Right cardiac atrium (tissue), 5 donors: ENCODE measurements at places on chromosomes 12 and 14.

- DNase-seq = peak; percentile 68
Observed at GRCh38 chr12:125533434-125534029, 468.3 kb downstream of the AACS start.

DNA sequence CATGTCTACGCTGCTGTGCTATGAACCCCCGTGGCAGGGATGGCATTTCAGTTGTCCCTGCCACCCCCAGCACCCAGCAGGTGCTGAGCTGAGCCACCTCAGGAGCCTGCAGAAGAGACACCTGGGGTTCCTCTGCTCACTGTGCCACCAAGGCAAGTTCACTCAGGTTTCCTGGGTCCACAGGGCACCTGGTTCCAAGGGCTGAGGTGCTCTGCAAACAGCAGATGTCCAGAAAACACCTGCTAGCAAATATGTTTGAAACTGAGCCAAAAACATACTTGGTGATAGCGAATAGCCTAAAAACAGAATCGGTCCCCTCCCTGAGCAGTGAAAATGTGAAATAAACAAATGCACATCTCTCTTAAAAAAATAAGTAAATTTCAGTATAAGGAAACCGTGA lies 35.6 kb upstream of the GPR68 start:
- no peak for DNase-seq

DNA sequence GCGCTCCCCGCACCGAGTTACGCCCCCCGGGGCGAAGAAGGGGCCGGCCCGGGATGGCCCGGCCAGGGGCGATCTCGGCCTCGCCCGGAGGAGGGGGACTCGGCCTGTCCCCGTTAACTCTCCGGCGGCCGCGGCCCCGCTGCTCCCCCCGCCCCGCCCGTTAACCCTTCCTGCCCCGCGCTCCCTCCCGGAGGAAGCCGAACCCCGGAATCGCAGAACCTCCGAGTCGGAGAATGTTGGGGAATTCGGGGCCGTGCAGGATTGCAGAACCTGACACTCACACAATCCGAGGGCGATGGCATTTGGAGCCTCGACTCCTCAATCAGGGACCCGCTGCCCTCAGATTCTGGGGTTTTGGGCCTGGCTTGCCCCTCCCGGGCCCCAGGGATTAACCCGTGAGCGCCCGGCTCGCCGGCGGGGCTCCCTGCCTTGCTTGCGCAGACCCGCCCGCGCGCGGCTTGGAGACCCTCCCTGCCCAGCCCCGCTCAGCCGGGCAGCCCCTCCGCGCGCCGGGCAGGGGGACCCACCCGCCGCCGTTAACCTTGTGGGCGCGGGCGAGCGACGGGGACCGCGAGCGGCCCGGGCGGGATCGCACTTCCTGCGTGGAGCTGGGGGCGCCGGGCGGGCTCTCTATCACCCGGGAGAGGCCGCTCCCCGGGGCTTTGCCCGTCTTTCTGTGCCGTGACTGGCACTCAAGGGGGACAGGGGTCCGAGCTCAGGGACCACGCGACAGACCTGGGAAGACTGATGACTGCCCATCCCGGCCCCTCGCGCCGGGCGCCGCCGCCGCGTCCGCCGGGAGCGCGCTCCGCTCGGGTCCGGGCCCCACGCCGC lies 18.8 kb downstream of the BEGAIN start:
- no peak for DNase-seq

DNA sequence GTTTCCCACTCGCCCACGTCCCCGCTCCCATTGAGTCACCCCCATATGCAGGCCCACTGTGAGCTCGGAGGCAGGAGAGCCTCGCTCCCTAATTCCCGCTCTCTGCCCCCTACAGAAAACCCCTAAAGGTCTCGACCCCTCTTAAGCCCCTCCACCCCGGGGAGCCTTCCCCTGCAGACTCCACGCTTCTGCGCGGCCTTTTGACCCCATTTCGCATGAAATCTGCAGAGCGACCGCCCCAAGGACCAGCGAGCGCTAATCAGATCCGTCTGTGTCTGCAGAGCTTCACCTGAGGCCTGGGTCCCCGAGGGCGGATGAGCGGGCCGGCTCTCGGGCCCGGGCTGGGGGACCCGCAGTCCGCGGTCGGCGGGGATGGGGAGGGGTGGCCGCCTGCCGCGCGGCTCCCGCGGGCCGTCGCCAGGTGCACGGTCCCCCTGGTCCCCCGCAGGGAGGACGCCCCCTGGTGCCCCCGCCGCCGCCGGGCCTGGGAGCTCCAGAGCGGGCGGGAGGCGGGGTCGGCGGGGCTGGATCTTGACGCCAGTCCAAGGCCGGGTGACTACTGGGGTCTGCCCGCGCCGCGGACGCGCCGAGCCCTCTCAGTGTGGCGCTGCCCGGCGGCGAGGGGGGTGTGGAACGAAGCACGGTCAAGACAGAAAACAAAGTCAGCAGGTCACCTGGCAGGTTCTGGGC lies 10.1 kb downstream of the BMP4 start:
- peak; percentile 64 for DNase-seq

DNA sequence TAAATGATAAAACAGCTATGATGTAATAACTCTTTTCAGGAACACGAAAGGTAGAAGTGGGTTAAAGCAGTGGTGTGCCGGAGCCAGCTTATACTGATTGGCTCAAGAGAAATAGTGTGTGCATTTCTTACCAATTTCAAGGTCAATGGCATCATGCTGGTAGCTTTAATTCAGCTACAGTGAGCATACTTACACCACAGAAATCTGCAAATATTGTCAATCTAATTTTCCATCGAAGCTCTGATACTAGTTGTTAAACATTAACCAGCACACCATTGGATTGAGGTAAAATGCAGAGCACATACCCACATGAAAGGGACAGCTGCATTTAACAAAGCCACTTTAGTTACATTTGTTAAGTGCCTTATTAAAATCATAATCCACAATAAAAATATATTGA lies 225.7 kb downstream of the KCNC2 start:
- no peak for DNase-seq

DNA sequence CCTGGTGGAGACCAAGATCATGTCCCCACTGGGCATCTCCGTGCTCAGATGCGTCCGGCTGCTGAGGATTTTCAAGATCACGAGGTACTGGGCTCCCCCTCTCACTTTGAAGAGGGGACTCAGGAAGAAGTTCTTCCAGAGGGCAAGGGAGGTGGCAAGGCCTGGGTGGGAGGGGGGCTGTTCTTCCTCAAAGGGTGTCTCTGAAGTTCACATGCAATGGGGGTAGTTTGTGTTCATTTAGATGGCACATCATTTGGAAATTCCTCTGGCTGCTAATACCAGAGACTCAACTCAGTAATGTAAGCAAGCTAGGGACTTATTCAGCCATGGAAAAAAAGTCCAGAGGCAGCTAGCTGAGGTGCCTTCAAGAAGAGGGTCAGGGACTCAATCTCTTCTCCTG lies 227.1 kb upstream of the FKBP4 start:
- no peak for DNase-seq

- peak; percentile 91 for DNase-seq
Observed at GRCh38 chr12:54419088-54419887, at the start of gene ITGA5. Gene ITGA5, minus strand, starts transcription at chr12:54419266. Its CDS starts 68 bp downstream, at chr12:54419198.

DNA sequence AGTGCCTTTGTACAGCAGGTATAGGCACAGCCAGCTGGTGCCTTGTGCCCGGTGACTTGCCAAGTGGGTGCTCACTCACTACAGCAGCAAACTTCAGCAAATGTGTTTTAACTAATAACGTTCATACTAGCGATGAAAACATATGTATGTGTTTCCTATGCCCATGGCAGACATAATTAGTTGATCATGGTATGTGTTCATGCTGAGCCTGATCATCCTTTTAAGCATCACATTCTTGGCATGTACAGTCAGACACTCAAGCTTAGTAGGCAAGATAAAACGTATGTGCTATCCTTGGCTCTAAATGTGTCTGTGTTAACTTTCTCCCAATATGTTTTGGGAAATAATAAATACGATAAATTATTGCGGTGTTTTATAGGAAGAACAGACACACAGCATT lies 55.6 kb downstream of the RASSF8 start:
- no peak for DNase-seq

- no peak for DNase-seq
Observed at GRCh38 chr12:91126516-91126915, 15.2 kb upstream of the LUM start.

GRCh38 chr14:57352396-57353170 lies 37.8 kb upstream of the NAA30 start:
- no peak for DNase-seq

DNA sequence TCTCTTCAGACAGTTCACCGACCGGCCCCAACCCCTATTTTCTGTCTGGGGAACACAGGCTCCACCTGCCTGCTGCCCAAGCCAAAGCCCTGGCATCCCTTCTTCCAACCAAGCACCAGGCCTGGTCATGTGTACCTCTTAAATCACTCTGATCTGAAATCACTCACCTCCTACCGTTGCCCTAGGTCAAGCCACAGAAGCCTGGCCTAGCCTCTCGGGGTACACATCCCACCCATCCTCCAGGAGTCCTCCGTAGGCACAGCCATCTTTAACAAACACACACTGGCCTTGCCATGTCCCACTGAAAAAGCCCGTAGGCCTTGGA lies 81.8 kb downstream of the IRF2BPL start:
- no peak for DNase-seq

DNA sequence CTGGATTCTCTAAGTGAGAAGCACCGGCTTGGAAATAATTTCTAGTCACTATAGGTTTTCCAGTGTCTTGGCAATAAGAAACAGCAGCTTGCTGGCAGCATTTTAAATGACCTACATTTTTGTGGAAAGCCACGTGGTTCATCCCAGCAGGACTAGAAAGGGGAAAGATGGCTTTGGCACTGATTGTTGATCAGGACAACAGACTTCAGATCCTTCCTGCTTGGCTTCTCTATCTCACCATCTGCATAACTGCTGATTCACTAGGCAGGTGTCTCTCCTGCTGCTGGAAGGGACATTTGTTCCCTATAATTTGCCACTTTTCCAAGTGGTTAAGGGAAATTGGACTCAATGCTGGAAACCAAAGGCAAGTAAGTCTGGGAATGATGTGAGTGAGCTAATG lies 131.0 kb downstream of the TTC8 start:
- no peak for DNase-seq

DNA sequence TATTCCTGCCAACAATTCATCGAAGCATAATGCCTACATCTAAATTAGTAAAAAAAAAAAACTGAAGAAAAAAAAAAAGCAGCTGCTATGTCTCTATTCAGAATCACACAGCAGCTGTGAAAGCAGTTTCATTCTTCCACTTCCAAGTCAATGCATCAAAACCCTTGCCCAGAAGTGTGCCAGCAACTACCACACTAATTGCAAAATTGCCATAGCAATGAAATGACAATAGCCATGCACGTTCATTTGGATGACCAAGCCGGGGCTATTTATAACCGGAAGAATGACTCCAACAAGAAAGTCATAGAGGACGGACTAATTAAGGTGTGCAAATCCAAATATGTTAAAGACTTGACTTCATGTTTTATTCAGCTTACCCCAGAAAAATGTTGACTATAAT lies 42.5 kb downstream of the SLC2A13 start:
- peak; percentile 5 for DNase-seq

- no peak for DNase-seq
Observed at GRCh38 chr12:76504606-76505005, 55.0 kb downstream of the OSBPL8 start.

GRCh38 chr12:42342028-42342427 lies 16.1 kb downstream of the PPHLN1 start:
- no peak for DNase-seq

- DNase-seq = no peak
Observed at GRCh38 chr12:58925111-58925611, 4.9 kb upstream of the LRIG3 start.

- no peak for DNase-seq
Observed at GRCh38 chr12:21438643-21439042, 1.2 kb downstream of the PYROXD1 start.

GRCh38 chr12:79661629-79662028 lies 29.1 kb downstream of the PAWR start:
- no peak for DNase-seq

GRCh38 chr12:89098441-89099112 lies 253.7 kb downstream of the DUSP6 start:
- DNase-seq = peak; percentile 46

DNA sequence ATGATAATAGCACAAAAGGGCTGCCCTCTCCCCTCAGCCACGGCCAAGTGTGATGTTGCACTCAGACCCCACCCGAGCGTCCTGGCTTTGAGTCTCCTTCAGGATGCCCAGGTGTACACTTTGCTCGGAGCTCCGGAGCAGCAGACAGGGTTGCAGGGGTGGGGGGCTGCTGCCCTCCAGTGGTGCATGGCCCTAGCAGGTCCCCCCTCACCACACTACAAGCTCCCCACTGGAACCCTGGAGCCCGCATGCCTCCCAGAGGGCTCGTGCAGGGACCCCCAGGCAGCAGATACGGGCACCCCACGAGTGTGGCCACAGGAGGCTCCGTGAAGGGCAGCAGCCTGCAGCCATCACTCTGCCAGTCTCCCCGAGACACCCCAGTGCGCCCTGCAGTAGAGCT lies 69.9 kb upstream of the C14orf180 start:
- DNase-seq = no peak

DNA sequence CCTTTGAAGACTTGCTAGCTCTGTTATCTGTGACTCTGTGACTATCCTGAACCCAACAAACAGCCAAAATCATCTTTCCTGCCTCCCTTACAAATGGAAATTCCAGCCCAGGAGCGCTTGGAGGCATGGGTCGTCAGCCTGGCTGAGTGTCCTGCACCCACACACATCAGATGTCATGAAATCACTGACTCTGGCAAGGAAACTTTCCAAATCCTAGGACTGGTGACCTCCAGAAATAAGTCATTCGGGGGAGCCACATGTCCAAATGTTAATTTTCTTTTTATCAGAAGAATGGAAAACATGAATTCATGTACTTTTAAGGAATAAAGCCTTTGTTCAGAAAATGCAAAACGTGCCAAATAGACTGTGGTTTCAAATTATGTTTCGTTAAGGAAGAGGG lies 96.3 kb upstream of the EVL start:
- DNase-seq = no peak

- no peak for DNase-seq
Observed at GRCh38 chr12:52260361-52261207, 13.9 kb upstream of the KRT86 start.

DNA sequence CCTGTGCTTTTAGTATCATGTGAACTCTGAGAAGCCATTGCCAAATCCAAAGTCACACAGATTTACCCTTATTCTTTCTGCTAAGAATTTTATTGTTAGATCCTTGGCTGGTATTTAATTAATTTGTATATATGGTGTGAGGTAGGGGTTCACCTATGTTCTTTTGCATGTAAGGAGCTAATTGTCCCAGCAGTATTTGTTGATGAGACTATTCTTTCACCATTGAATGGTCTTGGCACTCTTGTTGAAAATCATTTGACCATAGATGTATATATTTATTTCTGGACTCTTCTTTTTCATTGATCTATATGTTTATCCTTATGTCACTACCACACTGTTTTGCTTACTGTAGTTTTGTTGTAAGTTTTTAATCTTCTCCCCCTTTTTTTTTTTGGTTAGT lies 26.2 kb downstream of the G2E3 start:
- DNase-seq = no peak

- no peak for DNase-seq
Observed at GRCh38 chr14:31596342-31597095, 35.3 kb downstream of the NUBPL start.
